ENCODE measurements at places on chromosomes 12 and 14.

- DNase-seq, result no peak
These were observed 60.9 kb upstream of the ARID2 start for GRCh38 chr12:45668641-45669040.

GRCh38 chr12:111172786-111173185 lies 196.1 kb downstream of the PHETA1 start:
- no peak for DNase-seq

- no peak for DNase-seq
These were observed 15.3 kb downstream of the VPS37B start for GRCh38 chr12:122880668-122881067.

- no peak for DNase-seq
These were observed 2.8 kb upstream of the KCNK10 start for GRCh38 chr14:88325883-88326282.

- no peak for DNase-seq
These were observed 93.4 kb downstream of the TSPAN9 start for GRCh38 chr12:3170423-3171194.

DNA sequence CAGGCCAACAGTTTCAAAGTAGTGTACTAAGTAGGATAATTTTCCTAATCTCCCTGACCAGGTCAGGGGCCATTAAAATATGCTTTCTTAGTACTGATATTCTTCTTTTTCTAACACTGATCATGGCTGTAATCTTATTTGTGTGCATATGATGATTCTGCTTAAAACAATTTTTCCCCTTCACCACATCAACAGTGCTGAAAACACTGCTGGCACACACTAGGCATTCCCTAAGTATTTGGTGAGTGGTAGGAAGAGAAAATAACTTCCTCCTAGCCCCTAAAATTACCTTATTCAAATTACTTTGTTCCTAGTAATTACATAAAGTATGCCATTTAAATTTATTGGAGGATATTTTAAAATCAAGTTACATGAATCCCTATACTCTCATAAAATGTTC lies 49.9 kb upstream of the BBS10 start:
- no peak for DNase-seq

All from NCI-H524 (cell line).